Neuronal stem cell (in vitro differentiated cells): ENCODE measurements at places on chromosomes 6 and 20.

- no peak for DNase-seq
Observed at GRCh38 chr6:11013721-11014070, 30.4 kb downstream of the ELOVL2 start.

DNA sequence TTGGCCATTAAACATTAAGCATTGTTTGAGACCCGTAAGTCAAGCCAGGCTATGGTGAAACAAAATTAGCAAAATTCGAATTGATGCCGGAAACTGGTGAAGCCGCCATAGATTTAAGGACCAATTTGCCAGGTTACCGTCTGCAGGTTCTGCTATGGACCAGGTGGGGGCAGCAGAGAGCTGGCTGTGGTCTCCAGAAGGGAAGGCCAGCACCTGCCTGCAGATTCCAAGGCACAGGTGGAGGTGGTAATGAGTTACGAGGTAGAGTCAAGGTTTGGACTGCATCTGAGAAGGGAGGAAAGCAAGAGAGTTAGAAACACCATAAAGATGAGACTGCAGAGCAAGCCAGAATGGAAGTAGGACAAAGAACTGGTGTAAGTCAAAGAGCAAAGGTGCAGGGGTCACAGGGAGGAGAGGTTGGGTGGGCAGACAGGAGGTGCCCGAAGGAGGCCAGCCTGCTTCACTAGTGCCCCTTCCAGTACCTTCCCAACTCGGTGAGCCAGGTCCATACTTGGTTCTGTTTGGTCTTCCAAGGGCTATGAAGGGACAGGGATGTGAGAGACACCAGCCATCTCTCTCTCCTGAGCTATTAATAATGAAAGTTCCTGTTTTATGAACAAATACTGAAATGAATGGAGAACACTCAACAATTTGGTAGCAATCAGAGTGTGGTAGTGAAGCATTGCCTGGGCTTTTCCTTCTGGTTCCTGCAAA lies 131.6 kb upstream of the ESR1 start:
- DNase-seq, result peak; percentile 47

DNA sequence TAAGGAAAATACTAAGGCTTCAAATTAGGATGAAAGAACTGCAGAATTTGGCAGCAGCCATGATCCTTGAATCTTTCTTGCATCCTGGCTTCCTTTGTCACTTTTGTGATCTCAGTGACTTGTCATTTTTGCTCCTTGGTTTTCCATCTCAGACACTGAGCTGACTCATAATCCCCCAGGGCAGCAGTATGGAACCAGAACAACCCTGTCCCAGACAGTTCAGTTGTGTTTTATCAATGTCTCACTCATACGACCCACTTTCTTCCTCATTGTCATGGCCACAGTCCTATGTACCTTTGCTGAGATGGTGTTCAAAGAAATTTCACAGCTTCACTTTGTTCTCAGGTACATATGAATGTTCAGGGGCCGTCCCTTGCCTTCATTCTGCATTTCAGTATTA lies 488.5 kb upstream of the BTBD3 start:
- DNase-seq, result no peak

GRCh38 chr6:87277123-87277522 lies 45.3 kb upstream of the SMIM8 start:
- DNase-seq, result no peak

DNA sequence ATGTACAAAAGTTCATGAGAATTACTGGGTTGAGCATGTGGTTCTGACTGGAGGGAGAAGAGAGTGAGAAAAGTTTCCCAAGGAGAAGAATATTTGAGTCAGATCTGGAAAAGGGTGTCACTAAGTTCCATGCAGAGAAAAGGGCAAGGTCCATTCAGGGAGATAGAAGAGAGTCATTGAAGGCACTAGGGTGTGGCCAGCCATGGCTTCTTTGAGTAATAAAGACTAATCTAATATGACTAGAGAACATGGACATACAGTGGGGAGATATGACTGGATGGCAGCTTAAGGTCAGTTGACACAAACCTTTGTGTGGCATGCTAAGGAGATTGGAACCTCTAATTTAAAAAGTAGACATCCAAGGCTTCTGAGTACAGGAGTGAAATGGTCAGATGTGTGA lies 10.7 kb upstream of the SLC17A4 start:
- DNase-seq, result no peak

DNA sequence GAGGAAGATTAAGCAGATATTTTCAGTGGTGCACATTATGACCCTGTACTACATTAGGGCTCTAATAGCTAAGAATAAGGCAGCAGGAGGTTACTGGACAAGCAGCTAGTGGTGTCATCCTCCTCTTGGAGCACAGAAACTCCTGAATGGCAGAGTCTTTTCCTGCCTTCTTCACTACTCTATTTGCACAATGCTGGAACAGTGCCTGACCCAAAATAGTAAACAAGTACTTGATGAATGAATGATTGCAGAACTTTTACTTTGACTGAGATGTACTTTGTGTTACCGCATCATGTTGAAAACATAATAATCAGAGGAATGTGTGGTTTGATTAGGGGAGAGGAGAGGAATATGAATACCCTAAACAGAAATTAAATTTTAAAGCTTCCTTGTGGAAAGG lies 30.0 kb upstream of the UST start:
- DNase-seq, result no peak

- DNase-seq, result no peak
Observed at GRCh38 chr6:168049706-168050224, 29.2 kb downstream of the FRMD1 start.

GRCh38 chr6:170433163-170434116 lies 119.7 kb downstream of the PSMB1 start:
- DNase-seq, result no peak

DNA sequence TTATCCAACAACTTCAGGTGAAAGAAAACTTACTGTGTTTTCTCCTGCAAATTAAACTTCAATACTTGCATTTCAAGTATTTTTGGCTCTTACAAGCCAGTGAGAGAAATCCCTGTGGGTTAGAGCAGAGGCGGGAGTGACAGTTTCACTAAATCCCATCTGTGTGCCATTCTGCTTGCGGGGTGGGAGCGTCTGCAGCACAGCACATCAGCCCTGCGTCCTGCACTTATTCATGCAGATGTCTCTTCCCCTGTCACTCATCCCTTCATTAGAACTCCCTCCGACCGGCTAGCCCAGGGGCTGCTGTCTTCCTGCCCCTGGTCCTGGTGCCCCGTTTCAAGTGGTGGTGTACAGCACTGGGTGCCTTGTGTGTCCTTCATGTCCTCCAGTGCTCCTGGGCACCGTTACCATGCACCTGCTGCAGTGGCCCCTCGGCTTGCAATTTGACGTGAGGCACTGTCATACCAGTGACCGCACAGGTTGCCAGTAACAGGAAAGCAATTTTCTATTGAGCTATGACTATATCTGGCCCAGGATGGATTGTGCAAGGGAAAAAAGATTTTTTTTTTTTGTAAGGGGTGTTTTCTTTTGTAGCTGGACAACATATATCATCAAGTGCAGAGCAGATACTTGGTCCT lies 59.4 kb downstream of the INSM1 start:
- no peak for DNase-seq
